ENCODE measurements at places on chromosomes 1 and 21.

DNA sequence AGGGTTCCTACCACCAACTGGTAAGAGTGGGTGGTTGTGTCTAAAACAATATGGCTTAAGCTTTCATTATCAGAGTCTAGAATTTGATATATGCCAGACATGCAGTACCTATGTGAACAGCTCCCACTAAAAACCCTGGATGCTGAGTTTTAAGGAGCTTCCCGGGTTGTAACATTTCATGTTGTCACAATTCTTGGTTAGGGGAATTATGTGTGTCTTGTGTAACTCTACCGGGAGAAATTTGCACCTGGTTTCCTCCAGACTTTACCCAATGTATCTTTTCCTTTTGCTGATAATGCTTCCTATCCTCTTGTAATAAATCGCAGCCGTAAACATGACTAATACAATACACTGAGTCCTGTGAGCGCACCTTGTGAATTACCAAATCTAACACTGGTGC lies 48.3 kb downstream of the ARID4B start:
- DNase-seq, result no peak

GRCh38 chr1:94542088-94542870 lies 720 bp upstream of the F3 start:
- DNase-seq, result no peak

DNA sequence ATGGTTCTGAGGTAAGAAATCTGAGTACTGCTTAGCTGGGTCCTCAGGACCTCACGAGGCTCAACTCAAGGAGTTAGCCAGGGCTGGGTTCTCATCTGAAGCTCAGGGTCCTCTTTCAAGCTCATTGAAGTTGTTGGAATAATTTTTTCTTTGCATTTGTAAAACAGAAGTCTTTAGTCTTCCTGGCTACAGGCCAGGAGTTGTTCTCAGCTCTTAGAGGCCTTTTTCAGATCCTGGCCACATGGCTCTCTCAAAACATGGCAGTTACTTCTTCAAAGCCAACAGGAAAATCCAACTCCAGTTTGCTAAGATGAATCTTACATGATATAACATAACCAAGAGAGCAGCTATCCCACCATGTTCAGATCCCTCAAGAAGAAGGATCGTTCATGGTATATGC lies 92.3 kb upstream of the CHODL start:
- DNase-seq, result no peak

DNA sequence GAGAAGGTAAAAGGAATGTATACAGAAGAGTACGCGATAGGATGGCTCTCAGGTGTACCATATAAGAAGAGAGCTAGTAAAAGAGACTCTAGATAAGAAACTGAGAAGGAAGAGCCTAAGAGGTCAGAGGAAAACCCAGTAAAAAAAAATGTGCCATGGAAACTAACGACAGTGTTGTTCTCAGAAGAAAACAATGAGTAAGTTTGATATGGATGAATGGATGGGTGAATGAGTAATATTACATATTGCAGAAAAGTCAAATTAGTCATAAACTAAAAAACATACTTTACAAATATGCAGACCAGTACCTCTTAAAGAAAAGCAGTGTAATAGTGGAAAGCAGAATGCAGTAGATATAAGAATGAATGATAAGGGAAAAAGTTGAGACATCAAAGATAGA lies 316.2 kb downstream of the HMCN1 start:
- no peak for DNase-seq
